ENCODE measurements at places on chromosomes 1 and 21.

GRCh38 chr1:7767176-7767575 lies 3.9 kb upstream of the VAMP3 start:
- DNase-seq = no peak

DNA sequence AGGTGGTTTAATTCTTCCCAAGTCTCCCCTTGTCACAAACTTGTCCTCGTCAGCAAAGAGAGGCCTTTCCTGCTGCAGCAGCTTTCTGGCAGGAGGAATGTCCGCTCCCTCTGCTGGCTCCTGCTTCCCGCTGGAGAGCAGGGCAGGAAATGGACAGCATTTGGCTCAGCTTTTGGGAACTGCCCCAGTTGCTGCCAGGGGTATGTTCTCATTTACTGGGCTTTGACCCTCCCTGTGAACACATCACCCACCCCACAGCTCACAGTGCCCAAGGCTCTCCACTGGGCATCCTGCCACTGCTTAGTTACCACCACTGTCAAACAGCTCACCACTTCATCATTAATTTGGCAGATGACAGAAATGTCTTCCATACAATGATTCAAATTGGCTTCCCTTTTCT lies 75.4 kb downstream of the MRPL37 start:
- peak; percentile 31 for DNase-seq

DNA sequence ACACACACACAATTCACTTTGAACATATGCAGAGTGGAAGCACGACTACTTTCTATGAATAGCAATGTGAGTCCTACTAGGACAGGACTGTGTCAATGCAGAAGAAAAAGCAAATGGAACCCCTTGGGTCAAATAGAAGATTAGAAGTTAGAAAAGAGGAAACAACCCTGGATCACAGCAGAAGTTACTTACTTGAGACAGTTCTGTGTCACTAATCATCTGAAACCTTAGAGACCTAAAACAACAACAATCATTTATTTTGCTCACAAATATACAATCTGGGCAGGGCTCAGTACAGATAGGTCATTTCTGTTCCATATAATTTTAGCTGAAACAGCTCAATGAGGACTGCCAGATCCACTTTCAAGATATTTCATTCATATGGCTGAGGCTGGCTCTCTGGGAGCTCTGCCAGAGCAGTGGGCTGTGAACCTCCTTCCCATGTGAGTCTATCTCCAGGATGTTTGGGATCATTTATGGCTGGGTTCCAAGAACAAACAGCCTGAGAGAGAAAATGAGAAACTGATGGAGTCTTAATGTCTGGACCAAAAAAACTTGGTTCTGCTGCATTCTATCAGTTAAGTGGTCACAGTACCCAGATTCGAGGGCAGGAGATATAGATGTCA lies 42.5 kb upstream of the IL10 start:
- DNase-seq = peak; percentile 69

DNA sequence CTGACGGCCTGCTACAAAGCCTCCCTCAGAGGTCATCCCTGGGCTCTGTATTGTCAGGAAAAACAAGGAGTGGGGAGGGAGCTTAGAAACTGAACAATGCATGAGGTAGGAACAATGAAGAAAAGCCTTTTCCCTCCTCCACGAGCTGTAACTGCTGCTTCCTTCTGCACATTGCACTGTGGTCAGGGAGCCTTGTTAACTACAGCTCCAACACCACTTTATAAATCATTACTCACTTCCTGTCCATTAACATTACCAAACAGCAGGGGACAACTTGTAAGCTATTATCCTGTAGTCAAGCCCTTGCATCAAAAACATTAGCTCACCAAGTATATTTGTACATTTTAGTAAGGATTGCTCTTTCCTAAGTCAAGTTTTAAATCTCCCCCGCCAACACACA lies 336.0 kb upstream of the NR5A2 start:
- DNase-seq = peak; percentile 8
